ENCODE measurements at places on chromosomes 5 and 9. TPM values are rescaled to one million over a fixed set of nuclear protein-coding genes. Genes with fewer than 3 reads are reported as not detected.
A peak's percentile ranks its signal among the peaks of the same experiment; 100 is the strongest.

- peaks cover 8% of the 10 kb centered on the region for H3K36me3 ChIP-seq
- H3K27me3 ChIP-seq = no peaks in the 10 kb centered on the region
- DNase-seq = no peak
- H3K27ac ChIP-seq = no peak overlapping the region
- no peak overlapping the region for H3K4me3 ChIP-seq
These were observed 167.5 kb downstream of the SAXO1 start for GRCh38 chr9:18865542-18865941.

- H3K27me3 ChIP-seq = no peaks in the 10 kb centered on the region
- peaks cover 11% of the 10 kb centered on the region for H3K36me3 ChIP-seq
- no peak overlapping the region for H3K4me3 ChIP-seq
- no peak for DNase-seq
- peak overlapping the region; percentile 63 for H3K27ac ChIP-seq
- peaks cover 63% of the 10 kb centered on the region for H3K4me1 ChIP-seq
These were observed 184.5 kb downstream of the TRIO start for GRCh38 chr5:14327624-14328023.

GRCh38 chr5:58346041-58346440, 113.8 kb downstream of the PLK2 start:
- peaks cover 2% of the 10 kb centered on the region for H3K4me1 ChIP-seq
- no peak overlapping the region for H3K4me3 ChIP-seq
- DNase-seq = no peak
- H3K27ac ChIP-seq = no peak overlapping the region

DNA sequence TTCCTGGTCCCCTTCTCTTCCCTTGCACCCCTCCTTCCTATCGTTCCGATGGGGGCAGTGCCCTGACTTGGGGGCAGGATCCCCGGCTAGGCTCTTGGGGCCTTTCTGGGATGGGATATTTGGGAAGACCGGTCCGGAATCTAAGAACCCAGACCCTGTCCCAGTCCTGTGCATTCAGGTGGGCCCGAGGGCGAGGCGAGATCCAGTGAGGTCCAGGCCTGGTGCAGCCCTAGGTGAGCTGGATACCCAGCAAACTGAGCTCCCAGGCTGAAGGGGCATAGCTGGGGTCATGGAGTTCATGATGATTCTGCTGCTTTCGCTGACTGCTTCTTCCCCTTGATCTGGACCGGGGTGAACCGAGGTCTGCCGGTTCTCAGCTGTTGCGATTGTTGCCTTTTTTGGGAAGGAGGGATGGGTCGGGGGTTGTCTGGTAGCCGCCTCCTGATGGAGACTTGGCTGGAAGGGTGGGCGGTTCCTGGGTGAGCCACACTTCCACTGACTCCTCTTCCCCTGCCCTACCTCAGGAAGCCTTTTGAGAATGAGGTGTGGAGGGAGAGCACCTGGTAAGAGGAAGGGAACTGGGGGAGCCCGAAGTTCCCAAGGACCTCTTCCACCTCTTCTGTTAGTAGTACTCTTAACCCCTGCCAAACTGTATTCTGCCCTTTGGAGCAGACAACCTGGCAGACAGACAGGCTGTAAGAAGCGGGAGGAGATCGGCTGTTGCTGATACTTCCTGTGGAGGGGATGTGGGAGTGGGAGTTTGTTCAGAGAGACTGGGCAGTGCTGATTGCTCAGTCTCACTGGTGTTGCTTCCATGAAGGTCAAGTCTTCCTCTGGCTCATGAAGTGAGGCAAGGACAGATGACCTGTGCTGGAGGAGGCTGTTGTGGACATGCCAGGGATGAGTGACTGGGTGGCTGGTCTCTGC, 1.0 kb downstream of the LRRC8A start:
- H3K27ac ChIP-seq = peak overlapping the region; percentile 86
- peak overlapping the region; percentile 88 for H3K4me3 ChIP-seq
- H3K27me3 ChIP-seq = no peaks in the 10 kb centered on the region
- H3K4me1 ChIP-seq = peaks cover 55% of the 10 kb centered on the region

GRCh38 chr9:114291064-114291474, 31.8 kb upstream of the ORM1 start:
- H3K4me3 ChIP-seq = no peak overlapping the region
- no peak overlapping the region for H3K27ac ChIP-seq
- H3K27me3 ChIP-seq = no peaks in the 10 kb centered on the region
- H3K4me1 ChIP-seq = peaks cover 32% of the 10 kb centered on the region

- DNase-seq = no peak
- no peaks in the 10 kb centered on the region for H3K27me3 ChIP-seq
- H3K27ac ChIP-seq = no peak overlapping the region
- no peak overlapping the region for H3K4me3 ChIP-seq
- H3K4me1 ChIP-seq = no peaks in the 10 kb centered on the region
These were observed 85.6 kb upstream of the ATP10B start for GRCh38 chr5:160937570-160937969.

- no peak overlapping the region for H3K4me3 ChIP-seq
- no peaks in the 10 kb centered on the region for H3K36me3 ChIP-seq
- H3K27me3 ChIP-seq = no peaks in the 10 kb centered on the region
- peak overlapping the region; percentile 29 for H3K27ac ChIP-seq
- H3K4me1 ChIP-seq = peaks cover 14% of the 10 kb centered on the region
These were observed 432.9 kb downstream of the SPATA31D1 start for GRCh38 chr9:82421498-82421897.

Gene GABRA1
- total RNA-seq = not detected

Gene SPATA31D4
- total RNA-seq = not detected

Gene IL33
- not detected for total RNA-seq

Gene SLC6A19
- not detected for total RNA-seq

Gene RNF208
- total RNA-seq = 4.4 TPM
